GM23338 (cell line): ENCODE measurements at places on chromosomes 7 and 10. TPM values are rescaled to one million over a fixed set of nuclear protein-coding genes. Genes with fewer than 3 reads are reported as not detected.

Gene SUN3
- 0.52 TPM in 1 of 2 replicates, not detected in the other for total RNA-seq

Gene ADCYAP1R1
- total RNA-seq = 9.2 and 10.6 TPM in 2 replicates

Gene EZH2
- total RNA-seq = 25.6 and 33.9 TPM in 2 replicates

Gene CYP2C18
- total RNA-seq = 0.63 and 0.97 TPM in 2 replicates

Gene SAP25
- 2.0 and 4.1 TPM in 2 replicates for total RNA-seq

Gene NACAD
- 9.9 and 11.2 TPM in 2 replicates for total RNA-seq

Gene AGBL3
- 3.2 and 4.5 TPM in 2 replicates for total RNA-seq

Gene NCAPG2
- total RNA-seq = 76.5 and 91.2 TPM in 2 replicates

Gene TSPAN12
- 11.7 and 14.7 TPM in 2 replicates for total RNA-seq

Gene SEMA3E
- total RNA-seq = 5.4 and 12.4 TPM in 2 replicates

Gene ZNF503
- 0.04 TPM in 1 of 2 replicates, not detected in the other for total RNA-seq

Gene SAMD8
- 26.4 and 28.4 TPM in 2 replicates for total RNA-seq

Gene PEX1
- total RNA-seq = 25.4 and 44.8 TPM in 2 replicates
